ENCODE measurements at places on chromosomes 5 and 9. TPM values are rescaled to one million over a fixed set of nuclear protein-coding genes. Genes with fewer than 3 reads are reported as not detected.

The MARCOL gene
- total RNA-seq, result not detected

The MLANA gene
- not detected for total RNA-seq

The CDC20B gene
- total RNA-seq, result 0.09 TPM

The SLC36A3 gene
- not detected for total RNA-seq

The TMEM267 gene
- total RNA-seq, result 23.2 TPM

The SAPCD2 gene
- 23.9 TPM for total RNA-seq

The JAKMIP2 gene
- not detected for total RNA-seq

The PCDHB3 gene
- total RNA-seq, result not detected

The SPATA31D4 gene
- total RNA-seq, result not detected

The C5orf58 gene
- total RNA-seq, result not detected

The LVRN gene
- total RNA-seq, result 0.08 TPM
